ENCODE measurements at places on chromosomes 4 and X.

GRCh38 chr4:31807036-31807435 lies 1086.9 kb downstream of the PCDH7 start:
- DNase-seq, result no peak

DNA sequence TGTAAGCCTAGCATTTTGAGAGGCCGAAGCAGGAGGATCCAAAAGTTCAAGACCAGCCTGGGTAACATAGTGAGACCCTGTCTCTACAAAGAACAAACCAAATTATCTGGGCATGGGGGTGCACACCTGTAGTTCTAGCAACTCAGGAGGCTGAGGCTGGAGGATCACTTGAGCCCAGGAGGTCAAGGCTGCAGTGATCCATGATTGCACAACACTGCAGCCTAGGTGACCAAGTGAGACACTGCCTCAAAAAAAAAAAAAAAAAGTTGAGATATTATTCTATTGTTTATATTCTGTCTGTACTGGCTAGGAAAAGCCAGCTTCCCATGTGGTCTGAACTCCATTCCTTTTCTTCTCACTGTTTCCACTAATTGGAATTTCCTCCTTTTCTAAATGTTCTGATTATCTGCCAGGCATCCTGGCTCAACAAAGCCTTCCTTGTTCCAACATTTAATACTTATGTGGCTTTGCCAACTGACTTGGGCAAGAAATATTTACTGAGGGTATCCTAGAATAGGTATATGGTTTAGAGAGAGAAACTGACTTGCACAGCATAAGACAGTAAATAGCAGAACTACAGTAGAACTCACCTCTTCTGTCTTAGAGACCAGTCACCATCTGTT lies 175.2 kb upstream of the ADAMTS3 start:
- DNase-seq, result no peak

GRCh38 chr4:114087596-114088230 lies 108.3 kb upstream of the ARSJ start:
- DNase-seq, result no peak

DNA sequence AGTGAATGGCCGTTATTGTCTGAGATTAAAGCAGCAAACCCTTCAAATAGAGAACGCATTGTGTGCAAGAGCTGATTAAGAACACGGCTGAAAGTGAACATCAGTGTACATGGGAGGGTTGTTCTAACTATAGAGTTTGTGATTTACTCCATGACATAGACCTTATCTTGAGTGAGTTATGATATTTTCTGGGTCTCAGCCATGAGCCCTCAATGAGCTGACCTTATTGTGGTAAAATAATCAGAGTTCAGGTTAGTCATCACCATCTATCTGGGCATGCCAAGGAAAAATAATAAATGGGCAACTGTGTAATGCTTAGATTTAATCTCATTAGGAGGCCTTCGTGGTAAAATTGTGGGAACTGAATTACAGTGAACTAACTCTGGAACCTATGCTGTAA lies 33.2 kb upstream of the CLDN24 start:
- no peak for DNase-seq

DNA sequence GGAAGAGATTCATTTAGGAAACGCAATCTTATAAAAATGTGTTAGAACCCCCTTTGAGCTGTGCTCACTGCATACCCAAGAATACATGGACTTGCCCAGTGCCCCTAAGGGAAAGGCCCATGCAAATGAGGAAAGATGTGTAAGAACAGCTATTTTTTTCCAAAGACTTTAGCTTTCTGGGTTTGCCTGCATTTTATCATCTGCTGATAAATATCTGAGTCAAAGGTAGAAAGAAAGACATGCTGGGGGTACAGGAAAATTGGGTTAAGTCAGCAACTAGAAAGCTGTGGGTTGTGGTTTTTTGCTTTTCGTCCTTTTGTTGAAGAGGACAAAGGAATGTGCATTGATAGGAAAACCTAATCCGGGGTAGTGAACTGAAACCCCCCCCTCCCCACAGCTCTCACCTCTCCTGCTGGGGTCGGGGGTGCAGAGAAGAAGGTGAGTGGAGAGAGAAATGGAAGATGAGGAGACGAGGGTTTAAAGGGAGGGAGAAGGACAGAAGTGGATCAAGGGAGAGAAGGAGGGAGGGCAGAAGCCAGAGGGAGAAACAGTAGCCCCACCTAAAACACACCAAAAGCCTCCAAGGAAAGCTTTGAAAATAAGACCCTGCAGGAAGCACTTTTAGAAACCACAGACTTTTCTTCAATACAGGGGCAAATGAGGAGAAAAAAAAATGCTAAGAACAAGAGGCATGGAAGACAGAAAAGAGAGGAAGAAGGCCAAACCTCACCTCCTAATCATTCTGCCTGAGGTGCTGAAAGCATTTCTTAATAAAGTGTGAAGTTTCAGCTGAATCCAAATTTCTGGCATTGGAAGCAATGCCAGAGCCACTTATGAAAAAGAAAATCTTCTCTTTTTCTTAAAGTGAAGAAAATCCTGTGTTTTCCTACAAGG lies 49.3 kb downstream of the KDR start:
- no peak for DNase-seq

- no peak for DNase-seq
Observed at GRCh38 chrX:774536-774935, 143.9 kb downstream of the SHOX start.

DNA sequence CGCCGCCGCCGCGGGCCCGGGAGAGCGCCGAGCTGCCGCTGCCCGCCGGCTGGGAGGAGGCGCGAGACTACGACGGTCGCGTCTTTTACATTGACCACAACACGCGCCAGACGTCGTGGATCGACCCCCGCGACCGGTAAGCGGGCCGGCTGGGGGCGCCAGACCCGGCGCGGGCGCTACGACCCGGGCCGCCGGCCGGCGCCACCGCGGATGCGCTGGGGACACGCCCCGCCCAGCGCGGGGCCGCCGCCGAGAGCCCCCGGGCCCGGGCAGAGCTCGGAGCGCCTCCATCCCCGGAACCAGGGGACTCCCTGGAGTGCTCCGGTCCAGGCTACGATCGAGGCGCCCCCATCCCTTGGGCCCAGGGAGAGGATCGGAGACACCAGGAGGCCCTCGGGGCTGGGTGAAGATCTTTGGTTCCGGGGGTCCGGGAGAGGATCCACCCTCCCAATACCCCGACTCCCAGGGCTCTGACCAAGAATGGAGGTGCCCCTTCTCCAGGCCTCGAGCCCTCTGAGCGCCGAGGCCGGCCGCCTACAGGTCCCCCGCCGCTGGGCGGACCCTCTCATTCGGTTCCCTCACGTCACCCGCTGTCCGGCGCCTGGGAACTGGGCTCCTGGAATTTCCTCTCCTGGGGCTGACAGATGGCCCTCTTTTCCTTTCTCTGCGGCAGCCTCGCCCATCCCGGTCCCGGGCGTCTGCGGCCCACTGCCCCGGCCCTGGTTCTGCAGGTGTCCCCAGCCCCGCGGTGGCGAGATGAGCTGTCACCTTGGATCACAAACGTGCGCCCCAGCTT lies 48.8 kb downstream of the CLDN34 start:
- no peak for DNase-seq

- DNase-seq, result no peak
Observed at GRCh38 chr4:13190093-13190721, 293.9 kb downstream of the RAB28 start.

- no peak for DNase-seq
Observed at GRCh38 chrX:63713526-63713925, 71.5 kb downstream of the ARHGEF9 start.

DNA sequence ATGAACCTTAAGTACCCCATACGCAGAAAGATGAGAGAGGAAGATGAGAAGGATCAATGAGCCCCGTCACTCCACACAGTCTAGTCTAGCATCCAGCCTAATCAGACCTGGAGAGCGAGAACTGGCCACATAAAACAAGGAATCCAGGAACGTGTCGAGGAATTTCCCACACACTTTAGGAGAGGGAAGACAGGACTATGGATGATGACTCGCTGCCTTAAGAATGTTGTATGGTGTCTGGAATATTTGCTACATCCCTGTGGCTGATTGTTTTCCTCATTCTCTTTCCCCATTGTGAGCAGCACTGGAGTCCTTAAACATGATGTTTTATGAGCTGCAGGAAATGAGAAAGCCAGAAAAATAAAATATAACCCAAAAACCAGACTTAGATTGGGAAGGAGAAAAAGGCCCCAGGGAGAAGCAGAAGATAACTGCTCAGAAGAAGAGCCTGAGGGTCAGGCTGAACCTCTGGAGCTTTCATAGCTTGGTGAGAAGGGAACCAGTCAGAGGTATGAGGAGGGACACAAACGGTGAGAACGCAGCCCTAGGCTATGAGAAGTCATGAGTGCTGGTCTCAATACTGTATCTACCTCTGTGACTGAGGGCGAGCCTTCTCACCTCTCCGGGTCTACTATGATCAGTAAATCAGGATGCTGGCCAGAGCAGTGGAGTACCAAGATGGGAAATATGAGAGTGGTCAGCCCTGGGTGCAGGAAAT lies 139.5 kb upstream of the NOCT start:
- no peak for DNase-seq

GRCh38 chrX:112672788-112673560 lies 6.8 kb downstream of the LHFPL1 start:
- no peak for DNase-seq

DNA sequence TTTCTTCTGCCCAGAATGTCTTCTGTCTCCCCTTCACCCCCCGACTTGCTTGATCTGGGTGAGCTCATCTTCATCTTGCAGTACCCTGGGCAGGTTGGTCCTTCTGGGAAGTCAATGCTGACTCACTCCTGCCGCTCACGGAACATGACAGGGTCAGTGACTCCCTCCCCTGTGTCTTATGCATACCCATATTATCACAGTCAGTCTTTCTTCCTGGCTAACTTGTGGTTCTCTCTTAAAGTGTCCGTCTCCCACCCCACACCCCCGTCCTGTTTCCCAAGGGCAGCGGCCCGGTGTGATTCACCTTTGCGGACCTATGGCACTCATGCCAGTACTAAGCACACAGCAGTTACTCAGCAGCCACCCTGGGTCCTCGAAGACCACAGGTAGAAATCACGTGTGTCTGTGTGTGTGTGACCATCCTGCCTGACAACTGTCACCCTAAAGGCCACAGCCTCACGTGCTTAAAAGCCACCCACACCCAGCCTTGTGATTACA lies 17.7 kb downstream of the IQSEC2 start:
- DNase-seq, result no peak

GRCh38 chr4:6137027-6137746 lies 63.2 kb downstream of the JAKMIP1 start:
- DNase-seq, result no peak

GRCh38 chrX:15167826-15168225 lies 102.1 kb downstream of the ASB9 start:
- no peak for DNase-seq

DNA sequence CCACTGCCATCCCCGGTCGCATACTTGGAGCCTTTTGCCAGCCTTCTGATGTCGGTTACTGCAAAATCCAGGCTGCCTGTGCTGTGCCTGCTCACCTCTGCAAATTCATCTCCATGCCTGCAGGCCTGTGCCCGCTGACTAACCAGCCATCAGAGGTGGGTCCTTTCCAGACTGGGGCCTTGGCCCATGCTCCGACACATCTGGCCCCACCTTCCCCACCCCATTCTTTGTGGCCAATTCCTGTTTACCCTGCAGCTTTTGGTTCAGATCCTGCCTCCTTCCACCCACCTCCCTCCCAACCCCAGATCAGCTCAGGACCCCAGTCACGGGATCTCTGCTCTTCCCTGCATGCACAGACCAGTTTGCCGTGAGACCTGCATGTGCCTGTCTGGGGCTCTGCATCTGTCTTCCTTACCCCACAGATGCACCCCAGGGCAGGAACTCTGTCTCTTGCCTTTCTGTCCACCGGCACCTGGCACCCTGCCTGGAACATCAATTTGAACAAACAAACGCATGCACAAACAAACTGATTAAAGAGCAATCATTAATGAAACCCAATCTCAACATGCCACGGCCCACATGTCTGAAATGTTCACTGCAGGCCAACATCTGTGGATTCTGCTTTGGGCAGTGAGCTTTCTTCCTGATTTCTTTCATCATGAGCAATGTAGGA lies 112.8 kb upstream of the PSAPL1 start:
- DNase-seq, result no peak

DNA sequence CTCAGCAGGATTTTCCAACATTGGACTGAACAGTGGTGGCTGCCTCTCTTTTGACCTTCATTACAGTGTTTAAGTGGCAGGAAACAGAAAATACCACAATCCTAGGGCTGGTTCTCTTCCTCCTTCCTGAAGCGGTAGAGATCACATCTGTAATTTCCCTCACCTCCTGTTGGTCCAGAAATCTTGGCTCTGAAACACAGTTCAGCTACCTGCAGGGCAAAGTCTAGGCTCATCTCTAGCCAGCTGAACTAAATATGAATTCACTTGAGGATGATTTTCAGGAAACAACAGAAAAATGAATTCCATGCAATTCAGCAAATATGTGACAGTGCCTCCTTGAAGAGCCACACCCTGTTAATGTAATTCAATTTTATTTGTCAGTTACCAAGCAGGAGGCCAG lies 531.9 kb downstream of the INPP4B start:
- DNase-seq, result no peak

GRCh38 chr4:137609718-137610430 lies 77.6 kb upstream of the PCDH18 start:
- DNase-seq, result no peak

GRCh38 chr4:116150152-116150551 lies 935.2 kb downstream of the TRAM1L1 start:
- DNase-seq, result no peak
